ENCODE measurements at places on chromosomes 11 and 22.

DNA sequence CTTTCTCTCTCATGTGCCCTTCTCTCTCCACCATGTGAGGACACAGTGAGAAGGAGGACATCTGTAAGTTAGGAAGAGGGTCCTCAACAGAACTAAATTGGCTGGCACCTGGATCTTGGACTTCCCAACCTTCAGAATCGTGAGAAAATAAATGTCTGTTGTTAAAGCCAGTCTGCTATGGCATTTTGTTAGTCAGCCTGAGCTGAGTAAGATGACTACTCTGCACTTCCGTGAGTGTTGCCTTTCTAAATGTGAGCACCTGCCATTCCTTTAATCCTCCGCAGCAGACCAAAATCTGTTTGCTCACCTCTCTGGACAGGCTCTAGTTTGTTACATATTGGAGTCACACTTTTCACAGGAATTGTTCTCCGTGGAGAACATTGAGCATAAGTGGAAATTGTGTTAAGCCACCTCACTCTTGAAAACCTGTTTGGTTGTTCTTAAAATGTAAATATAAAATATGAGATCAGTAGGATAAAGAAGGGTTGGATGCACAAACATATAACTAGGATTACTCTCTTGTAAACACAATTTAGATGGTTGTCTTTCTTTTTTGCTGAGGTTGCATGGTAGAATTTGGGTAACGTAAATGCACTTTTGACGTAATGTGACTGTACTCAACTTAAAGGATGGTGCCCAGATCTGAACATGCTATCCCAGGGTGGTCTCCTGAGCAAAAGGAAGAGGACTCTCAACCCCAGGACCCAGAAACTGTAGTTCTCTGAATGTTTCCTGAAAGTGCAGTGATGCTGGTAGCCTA lies 65.9 kb downstream of the SNX19 start:
- DNase-seq = no peak

DNA sequence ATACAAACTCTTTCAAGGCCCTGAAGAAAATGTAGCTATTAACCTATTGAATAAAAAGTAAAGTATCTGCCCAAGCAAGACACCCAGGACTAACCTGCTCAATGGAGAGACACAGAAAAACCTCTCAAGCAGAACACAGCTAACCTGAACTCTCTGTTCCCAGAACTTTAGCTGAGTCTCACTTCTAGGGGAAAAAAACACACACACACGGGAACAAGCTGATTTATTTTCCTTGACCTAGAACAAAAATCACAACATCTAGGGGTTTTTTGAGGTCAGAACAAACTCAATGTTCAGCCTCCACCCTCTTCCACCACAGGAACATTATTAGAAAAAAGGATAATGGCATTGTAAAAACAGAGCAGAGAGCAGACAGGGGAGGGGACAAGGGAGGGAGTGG lies 121.6 kb downstream of the BBOX1 start:
- no peak for DNase-seq

DNA sequence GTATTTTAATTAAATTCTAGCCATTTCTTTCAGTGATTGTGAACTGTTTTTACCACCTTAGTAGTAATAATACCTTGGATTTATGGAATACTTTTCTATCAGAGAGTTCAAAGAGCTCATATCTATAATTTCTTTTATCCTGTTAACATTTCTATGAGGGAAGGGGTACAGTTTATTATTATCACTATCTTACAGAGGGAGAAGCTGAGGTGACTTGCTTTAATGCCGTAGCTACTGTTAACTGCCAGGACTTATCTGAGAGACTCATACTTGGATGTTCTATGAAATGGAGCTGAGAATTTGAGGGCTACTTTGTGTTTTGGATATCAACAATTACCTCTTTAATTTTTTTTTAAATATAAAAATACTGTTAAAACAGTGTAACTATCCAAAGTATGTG lies 3.3 kb downstream of the REXO2 start:
- DNase-seq = no peak

DNA sequence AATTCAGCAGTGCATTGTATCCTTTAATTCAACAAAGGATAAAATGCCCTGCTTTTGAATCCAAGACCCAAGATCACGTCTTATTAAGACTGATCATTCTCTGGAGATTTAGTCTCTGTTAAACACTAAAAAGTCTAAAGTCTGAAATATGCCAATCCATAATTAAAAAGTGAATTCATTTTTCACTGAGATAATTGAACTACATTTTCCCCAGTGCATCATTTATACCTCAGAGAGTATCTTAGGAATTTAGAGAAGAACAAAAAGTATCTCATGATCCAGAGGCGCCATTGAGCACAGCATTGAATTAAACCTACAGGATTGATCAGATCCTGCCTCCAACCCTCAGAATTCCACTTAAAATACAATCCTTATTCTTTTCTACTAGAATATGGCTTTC lies 5.4 kb downstream of the OR5AP2 start:
- DNase-seq = no peak

DNA sequence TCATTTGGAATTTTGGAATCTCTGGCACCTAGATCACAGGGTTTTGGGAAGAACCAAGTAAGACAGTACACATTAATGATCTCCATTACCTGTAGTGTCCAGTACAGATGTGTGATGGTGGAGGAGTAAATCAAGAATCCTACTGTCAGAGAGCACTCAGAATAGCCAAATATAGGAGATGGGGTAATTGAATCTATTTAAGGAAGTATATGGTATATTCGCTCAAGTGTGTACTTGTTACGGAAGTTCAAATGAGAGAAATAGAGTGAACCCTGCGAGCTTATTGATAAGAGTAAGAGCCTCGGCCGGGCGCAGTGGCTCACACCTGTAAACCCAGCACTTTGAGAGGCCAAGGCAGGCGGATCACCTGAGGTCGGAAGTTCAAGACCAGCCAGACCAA lies 2.2 kb downstream of the SPCS2 start:
- DNase-seq = no peak

- no peak for DNase-seq
Observed at GRCh38 chr11:16783321-16783801, 44.9 kb downstream of the C11orf58 start.

DNA sequence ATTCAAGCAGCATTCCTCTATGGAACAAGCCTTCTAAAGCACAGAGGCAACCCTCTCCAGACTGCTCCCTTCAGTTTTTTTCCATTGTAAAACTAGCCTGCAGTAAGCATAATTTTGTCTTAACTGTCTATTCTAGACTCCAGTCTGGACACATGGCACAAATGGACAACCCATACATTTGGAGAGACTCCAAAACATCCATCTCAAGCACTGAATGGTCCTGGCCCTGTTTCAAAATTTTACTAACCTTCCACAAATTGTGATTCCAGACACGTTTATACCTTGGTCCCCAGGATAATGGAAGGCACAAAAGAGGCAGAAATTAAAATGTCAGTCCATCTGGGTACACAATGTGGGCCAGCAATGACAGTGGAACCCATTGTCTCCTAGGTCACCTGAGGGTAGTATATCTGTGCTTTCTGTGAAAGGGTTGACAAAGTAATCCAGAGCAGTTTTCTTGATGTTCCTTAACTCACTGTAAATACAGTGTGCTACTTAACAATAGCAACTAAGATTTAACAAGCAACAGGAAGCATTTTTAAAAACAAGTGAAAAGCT lies 16.2 kb upstream of the SESN3 start:
- DNase-seq = no peak

DNA sequence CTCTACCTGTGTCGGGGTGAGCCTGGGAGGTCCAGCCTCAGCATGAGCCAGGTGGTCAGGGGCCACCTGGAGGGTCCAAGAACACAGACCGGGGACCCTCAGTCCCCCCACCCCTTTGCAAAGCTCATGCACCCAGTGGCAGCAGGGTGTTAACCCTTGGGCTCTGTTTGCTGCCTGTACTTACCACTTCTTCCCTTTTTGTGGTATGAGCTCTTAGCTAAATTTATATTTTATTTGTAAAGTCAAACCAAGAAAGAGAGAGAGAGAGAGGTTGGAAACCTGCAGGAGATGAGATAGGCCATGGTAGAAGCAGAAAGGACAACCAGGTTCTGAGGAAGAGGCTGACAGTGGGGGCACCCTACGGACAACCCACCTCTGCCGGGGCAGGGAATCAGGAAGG lies 29.9 kb downstream of the IL10RA start:
- DNase-seq = no peak

- DNase-seq = no peak
Observed at GRCh38 chr11:75159151-75159953, 8.4 kb downstream of the SLCO2B1 start.

GRCh38 chr11:104891135-104891534 lies 7.1 kb downstream of the CASP12 start:
- DNase-seq = no peak

- no peak for DNase-seq
Observed at GRCh38 chr11:95792200-95792599, 1.9 kb downstream of the CEP57 start.

DNA sequence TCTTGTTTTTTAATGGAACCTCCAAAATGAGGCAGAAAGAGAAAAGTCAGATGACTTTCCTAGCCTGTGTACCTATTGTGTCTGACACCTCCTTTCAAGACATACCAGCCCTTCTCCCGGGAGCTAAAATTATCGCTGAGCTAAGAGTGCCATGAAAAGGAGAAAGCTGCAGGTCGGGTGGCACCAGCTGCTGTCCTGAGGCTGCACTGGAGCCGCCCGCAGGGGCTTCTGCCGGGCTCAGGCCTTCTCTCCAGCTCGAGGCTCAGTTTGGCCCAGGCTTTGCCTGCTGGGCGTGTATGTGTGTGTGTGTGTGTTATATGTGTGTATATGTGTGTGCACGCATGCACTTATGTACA lies 27.7 kb upstream of the RAB1B start:
- no peak for DNase-seq

DNA sequence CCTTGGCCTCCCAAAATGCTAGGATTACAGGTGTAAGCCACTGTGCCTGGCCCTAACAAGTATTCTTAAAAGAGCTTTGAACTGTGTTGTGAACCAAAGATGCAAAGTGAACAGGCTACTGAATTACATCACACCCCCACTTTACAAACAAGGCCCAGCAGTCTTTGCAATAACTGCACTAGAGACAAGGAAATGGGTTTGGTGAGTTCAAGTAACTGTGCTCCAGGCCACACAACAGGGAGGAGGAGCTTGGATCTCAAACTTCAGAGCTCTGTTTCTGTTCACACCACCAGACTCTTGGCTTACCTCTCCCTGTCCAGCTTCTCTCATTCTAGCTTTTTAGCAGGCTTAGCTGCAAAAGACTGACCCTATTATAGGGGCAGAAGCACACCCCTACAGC lies 30.4 kb upstream of the RASL10A start:
- no peak for DNase-seq

DNA sequence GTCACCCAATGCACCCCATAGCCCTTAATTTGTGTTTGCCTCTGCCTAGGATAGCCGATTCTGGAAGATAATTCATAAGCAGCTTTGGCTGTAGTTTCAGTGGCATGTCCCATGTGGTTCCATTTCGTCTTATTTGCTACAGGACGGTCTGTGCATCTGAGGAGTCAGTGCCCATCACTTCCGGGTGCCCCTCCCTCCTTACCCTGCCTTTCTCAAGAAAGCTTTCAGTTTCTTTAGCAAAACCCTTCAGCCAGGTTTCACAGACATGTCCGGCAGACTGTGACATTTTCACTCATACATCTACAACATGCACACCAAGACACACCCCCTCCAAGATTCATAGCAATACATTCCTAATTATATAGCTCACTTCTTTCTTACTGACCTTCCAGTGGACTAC lies 14.3 kb downstream of the TP53AIP1 start:
- DNase-seq = no peak

DNA sequence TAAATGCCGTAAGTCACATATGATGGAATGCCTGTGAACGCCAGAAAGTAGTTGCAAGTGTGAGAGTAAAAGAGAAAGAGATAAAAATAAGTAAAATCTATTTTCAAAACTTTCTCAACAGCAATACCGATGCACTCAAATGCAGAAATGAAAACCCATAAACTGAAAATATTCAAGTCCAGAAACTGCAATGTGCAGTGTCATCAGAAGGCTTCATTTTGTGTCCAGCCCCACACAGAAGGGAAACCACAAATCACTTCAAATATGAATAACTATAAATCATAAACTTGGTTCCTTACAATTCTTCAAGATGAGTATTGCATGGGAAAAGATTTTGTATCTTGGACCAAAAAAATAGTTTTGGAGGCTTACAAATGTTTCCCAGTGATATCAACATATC lies 375.2 kb upstream of the ANO5 start:
- no peak for DNase-seq

- no peak for DNase-seq
Observed at GRCh38 chr11:133900176-133901105, 55.1 kb upstream of the SPATA19 start.

GRCh38 chr11:103295704-103296103 lies 186.5 kb downstream of the DYNC2H1 start:
- no peak for DNase-seq

GRCh38 chr22:46256358-46256958 lies 6.4 kb upstream of the CDPF1 start:
- DNase-seq = no peak

DNA sequence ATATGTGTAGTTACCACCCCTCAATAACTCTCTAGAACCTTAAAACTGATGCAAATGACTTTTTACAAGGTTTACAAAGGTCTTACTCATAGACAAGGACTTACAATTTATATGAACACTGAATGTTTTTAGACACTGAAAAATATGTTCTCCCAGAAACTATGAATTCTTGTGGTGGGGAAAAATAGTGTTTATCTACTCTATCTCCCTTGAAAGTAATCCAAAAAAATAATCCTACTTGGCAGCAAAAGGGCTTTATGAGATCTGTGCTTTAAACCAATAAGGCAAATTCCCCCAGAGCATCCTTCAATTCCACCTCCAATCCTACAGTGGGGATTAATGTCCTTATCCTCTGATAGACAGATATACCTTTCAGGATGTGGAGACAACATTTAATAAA lies 1984.1 kb upstream of the RAG2 start:
- no peak for DNase-seq

- no peak for DNase-seq
Observed at GRCh38 chr11:10309163-10310093, 4.6 kb downstream of the ADM start.

DNA sequence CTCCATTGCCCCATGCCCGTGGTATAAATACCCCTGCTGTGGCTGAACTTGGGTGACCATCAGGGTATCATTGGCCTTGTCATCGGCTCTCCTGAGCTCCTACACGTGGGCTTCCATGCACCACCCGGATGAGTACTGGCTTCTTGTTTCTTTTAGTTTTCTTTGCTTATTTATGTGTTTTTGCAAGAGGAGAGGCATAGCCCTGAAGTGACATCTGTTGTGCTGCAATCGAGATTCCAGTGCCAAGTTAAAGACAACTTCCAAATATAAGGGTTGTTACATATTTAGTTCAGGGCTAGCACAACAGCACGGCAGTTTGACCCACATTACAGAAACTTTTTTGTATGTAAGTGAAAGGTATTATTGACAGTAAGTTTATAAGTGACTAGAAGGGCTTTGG lies 1087.1 kb downstream of the TBC1D22A start:
- DNase-seq = no peak

GRCh38 chr11:70028147-70028855 lies 49.8 kb upstream of the ANO1 start:
- no peak for DNase-seq

DNA sequence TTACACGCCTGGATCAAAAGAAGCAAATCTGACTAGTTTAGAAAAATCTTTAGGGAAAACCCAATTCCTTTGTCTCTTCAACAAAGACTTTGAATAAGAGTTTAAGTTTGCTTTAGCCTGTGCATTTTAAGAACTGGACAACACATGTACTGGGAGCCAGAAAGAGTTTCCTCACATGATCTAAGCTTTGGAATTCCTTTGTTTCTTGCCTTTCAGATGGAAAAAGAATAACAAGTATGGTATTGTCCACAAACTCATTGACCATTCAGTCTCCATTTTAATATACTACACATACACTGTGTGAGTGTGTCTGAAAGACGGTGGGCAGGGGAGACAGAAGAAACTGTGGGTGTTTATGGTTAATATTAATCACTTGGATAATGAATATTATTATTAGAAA lies 205.6 kb downstream of the MAML2 start:
- no peak for DNase-seq

All from T-helper 1 cell (primary cell).